Hematopoietic multipotent progenitor cell treated with erythropoietin and hydrocortisone succinate and interleukin-3 and kit ligand, for 6 days (in vitro differentiated cells): ENCODE measurements at places on chromosomes 7 and 10.

DNA sequence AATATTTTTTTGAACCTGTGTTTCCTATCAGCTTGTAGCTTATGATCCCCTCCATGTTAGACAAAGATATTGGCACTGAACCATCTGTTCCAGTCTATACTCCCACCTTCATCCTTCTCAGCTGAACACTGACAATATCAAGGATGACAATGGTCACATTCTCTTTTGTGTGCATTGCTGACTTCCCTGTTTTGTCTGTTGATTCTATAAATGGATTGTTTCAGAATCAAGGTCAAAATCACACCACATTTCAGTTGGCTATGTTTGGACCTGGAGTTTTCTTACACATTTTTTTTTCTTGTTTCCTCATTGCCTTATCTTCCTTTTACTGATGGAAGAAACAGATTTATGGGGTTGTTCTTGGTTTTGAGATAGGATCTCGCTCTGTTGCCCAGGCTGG, 11.3 kb upstream of the SMURF1 start:
- no peak for DNase-seq

DNA sequence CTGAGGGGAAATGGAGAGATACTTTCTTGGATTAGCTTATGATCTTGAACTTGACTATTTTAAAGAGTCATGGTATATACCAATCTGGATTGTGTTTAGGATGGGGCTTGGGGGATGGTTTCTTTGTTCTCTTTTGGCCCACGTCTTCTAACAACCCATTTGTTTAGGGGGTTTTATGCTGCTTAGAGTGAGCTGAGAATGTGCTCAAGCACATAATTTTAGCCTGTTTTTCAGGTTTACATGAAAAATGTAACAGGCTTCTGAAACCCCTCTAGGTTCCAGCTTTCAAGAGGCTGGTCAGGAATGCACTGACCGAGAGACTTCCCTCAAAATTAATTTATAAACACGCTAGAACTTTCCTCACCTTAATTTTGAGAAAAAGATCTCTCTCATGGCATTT, 94.3 kb downstream of the AUTS2 start:
- DNase-seq: no peak

GRCh38 chr10:103726637-103727036, 128.7 kb downstream of the SH3PXD2A start:
- peak; percentile 54 for DNase-seq

- no peak for DNase-seq
Observed at GRCh38 chr7:114806590-114807162, 115.2 kb upstream of the MDFIC start.

- DNase-seq: no peak
Observed at GRCh38 chr7:117129521-117129955, 176.2 kb downstream of the ST7 start.

- DNase-seq: no peak
Observed at GRCh38 chr7:110130669-110131068, 960.3 kb upstream of the LRRN3 start.

- DNase-seq: no peak
Observed at GRCh38 chr10:101718690-101719275, 23.8 kb upstream of the FBXW4 start.

DNA sequence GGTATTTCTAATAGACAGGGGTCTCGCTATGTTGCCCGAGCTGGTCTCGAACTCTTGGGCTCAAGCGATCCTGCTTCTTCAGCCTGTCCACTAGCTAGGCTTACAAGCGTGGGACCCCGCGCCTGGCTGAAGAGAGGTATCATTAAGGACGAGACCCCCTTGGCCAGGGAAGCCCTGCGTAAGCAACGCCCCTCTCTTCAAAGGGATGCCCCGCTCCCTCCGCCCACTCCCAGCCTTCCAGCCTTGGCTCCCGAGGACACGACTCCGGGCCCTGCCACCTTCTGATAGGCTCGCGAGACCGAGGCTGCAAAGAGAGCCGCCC, 220 bp upstream of the ZKSCAN5 start:
- no peak for DNase-seq

- no peak for DNase-seq
Observed at GRCh38 chr10:104170610-104171254, 48.8 kb downstream of the SFR1 start.

DNA sequence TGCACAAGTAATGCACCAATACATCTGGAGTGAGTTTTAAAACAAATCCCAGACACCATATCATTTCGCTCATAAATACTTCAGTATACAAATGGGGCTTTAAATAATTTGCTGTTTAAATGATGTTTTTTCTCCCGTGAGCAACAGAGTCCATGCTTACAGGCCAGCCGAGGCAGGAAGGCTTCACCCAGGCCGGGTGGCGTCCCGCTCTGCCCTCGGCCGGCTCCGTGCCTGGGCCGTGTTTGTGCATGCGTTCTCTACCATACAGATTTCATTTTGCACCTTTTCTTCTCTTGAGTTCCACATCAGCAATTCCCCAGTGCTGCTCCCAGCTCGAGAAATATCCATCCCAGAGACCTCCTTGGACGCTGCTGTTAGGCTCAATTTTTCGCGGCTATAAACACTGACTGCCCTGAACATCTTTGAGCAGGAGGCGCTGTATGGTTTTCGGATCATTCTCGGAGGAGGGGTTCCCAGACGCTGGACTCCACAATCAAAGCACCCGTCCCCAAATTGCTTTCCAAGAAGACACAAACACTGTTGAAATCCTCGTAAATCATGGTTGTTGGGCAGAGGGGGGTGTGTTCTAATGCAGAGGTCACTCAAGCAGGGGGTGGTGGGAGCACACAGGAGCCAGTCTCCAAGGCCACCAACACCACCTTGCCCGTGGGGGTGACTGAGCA, 91.6 kb downstream of the MICALL2 start:
- DNase-seq: no peak

DNA sequence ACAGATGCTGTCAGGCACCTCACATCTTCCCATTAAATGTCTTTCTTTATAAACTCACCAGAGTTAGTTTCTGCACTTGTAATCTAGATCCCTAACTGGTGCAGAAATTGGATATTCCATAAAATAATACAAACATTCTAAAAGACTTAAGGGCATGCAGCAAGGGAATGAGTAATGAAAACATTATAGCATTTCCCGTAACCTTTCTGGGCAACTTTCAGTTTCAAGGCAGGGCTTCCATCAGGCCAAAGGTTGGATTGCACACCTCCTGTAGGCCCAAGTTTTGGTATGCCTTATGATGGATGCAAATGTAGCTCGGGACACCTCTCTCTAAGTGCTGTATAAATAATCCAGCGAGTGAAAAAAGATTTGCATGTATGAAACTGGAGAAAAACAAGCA, 129.9 kb upstream of the LYZL2 start:
- no peak for DNase-seq

GRCh38 chr10:48309711-48310226, 3.3 kb downstream of the MAPK8 start:
- DNase-seq: peak; percentile 35

GRCh38 chr10:110721406-110722038, 77.4 kb downstream of the RBM20 start:
- DNase-seq: no peak

DNA sequence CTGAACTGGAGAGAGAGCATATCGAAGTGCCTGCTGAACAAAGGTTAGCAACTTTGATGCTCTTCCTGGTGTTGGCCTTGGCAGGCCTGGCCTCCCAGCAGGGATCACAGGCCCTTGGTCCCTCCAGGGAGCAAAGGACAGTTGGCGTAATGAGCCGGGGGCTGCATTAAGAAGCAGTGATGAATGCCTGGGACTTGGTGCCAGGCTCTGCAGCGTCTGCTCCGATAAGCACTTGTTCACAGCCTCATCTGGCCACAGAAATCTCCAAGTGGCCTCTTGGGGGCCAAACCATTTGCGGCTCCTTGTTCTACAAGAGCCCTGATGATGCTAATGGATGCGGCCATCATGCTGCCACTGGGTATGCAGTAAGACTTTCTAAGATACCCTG, 31.8 kb downstream of the CRHR2 start:
- no peak for DNase-seq

GRCh38 chr7:160958-161725, 31.2 kb upstream of the FAM20C start:
- DNase-seq: no peak

DNA sequence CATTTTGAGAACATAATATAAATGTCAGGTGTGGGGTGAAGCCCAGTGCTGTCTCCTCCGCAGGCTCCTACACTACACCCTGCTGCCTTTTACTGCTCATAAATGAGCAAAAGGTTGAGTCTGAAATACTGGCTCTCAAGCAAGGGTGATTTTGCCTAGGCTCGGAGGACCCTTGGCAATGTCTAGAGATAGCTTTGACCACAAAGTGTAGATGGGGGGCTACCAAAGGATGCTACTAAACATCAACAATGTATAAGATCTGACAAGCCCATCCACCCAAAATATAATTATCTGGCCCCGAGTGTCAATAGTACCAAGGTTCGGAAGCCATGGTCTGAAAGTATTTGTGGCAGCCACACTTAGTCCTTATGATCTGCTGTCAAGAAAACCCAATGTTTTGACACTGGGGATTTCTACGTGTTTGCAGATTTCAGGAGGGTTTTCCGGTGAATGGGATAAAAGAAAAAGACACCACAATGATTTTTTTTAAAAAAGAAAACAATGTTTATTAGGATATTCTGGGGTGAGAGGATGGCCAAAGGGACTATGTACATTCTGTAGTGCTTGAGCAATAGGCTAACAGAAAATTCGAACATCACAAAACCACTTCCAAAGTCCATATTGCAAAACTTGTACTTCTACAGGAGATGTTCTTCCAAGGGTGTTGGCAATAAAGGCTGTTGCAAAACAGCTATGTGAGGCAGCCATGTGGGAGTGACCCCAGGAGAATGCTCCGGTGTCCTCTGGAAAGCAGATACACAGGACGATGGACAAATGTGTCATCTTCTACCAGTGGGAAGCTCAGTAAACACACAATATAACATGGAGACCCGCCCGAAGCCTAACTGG, 216.3 kb downstream of the GFRA1 start:
- DNase-seq: no peak

DNA sequence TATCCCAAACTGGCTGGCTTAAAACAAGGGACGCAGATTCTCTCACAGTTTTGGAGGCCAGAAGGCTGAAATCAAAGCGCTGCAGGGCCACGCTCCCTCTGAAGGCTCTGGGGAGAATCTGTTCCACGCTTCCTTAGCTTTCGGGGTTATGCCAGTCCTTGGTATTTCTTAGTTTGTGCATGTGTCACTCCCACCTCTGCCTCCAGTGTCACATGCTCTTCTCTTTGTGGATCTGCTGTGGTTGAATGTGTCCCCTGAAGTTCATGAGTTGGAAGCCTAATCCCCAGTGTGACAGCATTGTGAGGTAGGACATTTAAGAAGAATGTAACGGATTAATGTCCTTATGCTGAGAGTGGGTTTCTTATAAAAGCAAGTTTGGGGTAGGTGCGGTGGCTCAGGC, 29.4 kb upstream of the RHEB start:
- DNase-seq: no peak

- DNase-seq: no peak
Observed at GRCh38 chr7:50603287-50603686, 38.1 kb upstream of the DDC start.

- DNase-seq: no peak
Observed at GRCh38 chr7:105621617-105622016, 40.3 kb upstream of the EFCAB10 start.

- no peak for DNase-seq
Observed at GRCh38 chr10:71643904-71644303, 75.7 kb downstream of the C10orf105 start.
